ENCODE measurements at places on chromosomes 2 and 18.

GRCh38 chr2:121071034-121071504, 213.9 kb downstream of the TFCP2L1 start:
- peak; percentile 81 for DNase-seq

- no peak for DNase-seq
Observed at GRCh38 chr18:28766721-28767120, 589.8 kb upstream of the CDH2 start.

DNA sequence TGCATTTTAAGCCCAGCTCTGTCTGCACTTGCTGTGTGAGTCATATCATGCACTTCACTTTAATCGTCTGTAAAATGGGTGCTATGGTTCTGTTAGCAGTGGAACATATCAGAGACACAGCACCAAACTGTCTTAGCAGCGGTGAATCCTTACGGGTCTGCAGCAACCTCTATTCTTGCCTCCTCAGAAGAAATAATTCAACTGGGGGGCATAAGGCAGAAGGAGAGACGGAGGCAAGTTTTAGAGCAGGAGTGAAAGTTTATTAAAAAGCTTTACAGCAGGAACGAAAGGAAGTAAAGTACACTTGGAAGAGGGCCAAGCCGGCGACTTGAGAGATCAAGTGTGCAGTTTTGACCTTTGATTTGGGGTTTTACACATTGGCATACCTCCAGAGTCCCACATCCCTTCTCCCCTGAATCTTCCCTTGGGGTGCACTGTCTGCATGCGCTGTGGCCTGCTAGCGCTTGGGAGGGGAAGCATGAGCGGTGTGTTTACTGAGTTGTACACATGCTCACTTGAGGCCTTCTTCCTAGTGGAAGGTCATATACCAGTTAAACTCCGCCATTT, 109.8 kb downstream of the DDX1 start:
- DNase-seq, result no peak

- no peak for DNase-seq
Observed at GRCh38 chr2:210635257-210635656, 78.9 kb downstream of the CPS1 start.
